ENCODE measurements at places on chromosomes 1 and 21.

DNA sequence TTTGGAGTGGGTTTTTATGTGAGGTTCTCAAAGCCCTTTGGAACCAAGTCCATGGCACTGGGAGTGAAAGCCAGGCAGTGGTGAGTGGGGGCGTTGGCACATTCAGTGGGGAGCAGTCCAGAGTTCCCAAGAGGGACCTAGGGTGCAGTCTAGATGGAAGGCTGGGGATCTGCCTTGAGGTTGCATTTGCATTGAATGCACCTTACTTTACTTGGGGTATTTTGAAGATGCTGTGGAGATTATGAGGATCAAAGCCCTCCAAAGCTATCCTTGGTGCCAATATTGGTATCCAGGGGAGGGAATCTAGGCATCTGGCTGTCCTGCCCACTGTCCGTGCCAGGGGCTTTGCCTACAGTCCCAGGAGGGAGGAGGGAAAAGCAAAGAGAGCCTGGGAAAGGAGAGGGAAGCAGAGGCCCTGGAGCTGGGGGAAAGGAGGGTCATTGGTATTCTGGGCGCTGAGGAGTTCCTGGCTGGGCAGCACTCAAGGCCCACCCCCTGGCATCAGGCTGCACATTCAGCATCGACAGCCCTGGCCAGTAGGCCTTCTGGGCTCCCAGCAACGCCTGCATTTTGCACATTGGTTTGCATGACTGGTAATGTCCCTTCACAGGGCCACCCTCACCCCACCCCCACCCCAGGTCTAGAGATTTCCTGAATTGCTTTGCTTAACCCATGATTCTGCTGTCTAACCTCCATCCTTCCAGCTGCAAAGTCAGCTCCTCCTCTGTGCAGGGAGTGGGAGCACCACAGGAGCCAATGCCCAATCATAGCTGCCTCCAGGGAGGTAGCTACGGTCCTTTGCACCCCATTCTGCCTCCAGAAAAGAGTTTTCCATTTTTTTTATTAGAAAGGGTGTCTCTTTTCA, 843 bp upstream of the BCAN start:
- no peak for DNase-seq

- DNase-seq, result peak; percentile 49
These were observed 529 bp downstream of the MPZL1 start for GRCh38 chr1:167722152-167722869.

DNA sequence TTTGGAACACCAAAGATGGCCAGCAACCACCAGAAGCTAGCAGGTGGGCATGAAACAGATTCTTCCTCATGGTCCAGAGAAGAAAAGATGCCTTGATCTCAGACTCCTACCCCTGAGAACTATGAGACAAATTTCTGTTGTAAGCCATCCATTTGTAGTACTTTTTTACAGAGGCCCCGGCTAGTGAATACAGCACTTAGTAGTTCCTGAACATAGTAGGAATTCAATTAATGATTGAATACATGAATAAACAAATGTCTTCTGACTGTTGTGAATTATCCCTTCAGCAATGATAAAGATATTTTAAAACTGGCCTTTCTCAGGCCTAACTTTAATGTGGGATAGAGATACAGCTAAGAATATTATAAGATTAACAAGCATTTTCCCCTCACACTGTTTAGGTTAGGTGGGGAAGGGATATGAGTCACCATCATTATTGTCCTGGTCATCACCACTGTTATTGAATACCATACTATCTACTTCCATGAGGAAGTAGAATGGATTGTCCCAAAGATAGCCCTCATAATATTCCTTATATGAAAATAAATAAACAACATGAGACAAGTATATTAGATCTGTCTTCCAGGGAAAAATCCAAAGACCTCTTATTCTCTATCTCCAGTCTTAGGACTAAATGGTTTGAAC, 51.4 kb downstream of the ADCY10 start:
- no peak for DNase-seq

GRCh38 chr1:89888480-89889322, 67.9 kb downstream of the LRRC8D start:
- no peak for DNase-seq

DNA sequence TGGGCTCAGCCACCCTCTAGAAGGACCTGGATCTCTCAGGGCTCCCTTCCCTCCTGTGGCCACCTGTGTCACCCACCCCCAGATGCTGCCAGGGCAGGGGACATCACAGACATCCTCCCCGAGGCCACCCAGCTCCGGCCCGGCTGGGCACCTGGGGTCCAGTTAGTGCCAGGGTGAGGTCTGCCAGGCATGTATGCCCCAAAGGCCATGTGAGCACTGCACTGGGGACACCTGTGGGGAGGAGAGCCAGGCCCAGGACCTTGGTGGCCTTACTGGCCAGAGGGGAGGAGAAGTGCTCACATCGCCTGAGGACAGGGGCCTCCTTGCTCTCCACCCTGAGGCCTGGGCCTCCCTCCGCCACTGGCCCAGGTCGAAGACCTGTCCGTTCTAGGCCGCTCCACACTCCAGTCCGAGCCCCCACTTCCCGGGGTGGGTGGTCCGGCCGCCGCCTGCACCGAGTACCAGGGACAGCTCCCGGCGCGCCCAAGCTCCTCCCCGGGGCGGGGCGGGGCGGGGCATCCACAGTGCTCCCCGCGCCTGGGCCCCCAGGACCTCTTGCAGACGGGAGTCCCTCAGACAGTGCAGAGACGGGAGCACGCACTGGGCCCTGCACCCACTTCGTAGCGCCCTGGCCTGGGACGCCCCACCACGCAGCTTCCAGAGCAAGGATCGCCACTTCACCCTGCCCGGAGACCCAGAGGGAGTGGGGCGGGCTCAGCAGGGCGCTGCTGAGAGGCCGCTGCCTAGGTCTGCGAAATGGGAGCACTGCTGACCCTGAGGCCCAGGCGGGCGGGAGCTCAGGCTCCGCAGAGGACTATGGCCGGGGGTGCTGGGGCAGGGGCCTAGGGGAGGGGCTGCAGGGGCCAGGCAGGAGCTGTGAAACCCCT, 34.3 kb upstream of the CCDC27 start:
- no peak for DNase-seq

DNA sequence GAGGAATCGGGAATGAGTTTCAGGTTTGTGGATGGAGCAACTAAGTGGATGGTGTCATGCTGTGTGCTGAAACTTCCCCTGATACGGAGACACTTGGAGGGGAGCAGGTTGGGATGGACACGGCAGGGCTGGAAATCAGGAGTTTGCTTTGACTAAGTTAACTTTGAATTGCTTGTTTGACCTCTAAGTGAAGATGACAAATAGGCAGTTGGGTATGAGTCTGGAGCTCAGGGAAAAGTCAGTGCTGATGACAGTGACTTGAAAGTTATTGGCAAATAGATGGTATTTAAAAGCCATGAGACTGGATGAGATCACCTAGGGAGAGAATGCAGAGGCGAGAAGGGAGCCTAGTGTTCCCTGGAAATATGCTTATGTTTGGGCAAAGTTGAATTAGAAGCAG, 12.8 kb upstream of the ZSCAN20 start:
- no peak for DNase-seq

DNA sequence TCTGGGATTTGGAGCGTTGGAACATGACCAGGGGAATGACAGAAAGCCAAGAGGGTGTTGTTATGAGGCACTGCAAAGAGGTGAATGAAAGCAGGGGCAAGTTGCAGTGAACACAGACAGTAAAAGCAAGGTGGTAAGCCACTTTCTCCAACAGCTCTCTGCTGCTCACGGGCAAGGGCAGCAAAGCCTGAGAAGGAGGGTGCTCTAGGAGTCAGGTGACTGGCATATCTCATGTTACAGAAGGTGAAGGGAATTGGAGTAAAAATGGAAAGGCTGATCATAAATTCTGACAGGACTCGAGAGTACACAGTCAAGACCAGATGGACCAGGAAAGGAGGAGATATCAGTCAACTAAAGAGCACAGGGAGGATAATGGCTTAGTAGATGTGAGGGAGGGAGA, 14.5 kb downstream of the VAV3 start:
- DNase-seq, result no peak

GRCh38 chr1:109890115-109890953, 20.3 kb upstream of the CSF1 start:
- no peak for DNase-seq

DNA sequence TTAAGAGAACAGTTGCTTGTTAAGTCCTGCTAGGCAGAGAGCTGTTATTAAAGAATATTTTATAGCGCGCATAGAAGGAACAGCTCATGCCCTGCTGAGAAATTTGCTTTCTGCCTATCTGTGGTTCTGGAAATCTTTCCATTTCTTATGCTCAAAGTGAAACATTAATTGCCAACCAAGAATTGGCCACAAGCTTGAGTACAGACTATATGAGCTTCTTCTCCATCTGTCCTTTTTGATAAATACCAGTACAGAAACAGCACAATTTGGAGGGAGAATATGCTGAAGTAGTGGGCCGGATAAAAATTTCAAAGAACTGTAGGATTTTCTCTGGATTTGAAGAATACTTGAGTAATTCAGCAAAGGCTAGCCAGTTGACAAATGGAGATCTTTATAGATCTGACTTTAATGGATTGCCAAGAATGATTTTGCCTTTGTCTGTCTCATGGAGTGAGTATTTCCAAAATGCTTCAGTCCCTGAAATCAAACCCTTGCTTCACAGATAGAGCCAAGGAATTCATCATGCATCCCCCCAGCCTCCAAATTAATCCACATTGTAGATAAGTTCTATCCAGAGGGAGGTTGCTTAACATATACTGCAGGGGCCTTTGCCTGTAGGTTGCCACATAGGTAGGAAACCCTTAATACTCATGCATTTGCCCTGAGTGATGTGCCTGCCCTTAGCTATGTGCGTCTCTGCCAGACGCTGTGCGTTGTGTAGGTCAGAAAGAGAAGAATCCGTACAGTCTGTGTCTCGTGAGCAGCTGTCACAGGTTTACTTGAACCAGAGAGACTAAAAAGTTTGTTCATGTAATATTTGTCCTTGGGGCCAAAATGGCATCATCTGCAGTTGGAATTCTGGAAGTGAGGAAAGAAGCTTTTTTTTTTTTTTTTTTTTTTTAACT, 44.2 kb downstream of the SMYD2 start:
- DNase-seq, result no peak

DNA sequence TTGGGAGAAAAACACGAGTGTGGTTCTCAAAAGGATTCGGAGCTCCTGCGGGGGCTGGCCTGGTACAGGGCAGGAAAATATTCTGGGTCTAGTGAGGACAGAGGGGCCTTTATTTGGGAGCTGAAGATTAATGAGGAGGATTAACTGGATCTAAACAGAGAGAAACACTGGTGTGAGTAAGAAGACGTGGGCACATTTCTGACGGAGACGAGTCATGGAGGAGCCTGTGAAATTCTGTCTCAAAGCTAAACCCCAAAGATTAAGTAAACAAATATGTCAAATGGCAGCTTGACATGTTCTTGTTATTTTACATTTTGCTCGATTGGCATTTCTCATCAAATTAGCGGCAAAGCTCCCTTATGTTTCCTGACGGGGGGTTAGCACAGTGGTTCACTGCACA, 12.8 kb downstream of the PROK1 start:
- DNase-seq, result no peak

DNA sequence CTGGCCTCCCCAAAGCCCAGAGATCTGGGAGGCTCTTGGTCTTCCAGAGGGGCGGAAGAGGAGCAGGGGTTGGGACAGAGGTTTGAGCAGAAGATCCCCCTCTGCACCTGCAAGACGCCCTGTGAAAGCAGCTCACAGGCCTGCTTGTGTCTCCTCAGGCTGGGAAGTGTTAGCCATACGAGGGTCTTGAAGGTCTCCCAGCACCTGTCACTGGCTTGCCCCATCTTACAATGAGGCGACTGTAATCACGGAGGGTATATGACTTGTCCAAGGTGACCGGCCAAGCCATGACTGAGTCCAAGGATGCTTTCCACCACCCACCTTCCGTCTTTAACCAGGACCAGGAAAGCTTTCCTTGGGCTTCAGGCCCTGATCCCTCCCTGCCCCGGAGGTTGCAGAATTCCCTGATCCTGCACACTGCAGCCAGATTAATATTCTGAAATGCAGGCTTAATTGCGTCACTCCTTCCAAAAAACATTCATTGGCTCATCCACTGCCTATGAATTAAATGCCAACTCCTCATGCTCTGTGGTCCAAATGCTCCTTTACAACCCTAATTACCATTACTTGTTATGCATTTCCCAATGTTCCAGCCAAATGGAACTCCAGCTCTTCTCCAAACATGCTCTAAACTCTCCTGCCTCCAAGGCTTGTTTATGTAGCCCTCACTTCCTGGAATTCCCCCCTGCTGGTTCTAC, 64.0 kb downstream of the DDX20 start:
- no peak for DNase-seq

GRCh38 chr1:154955039-154955717, 721 bp downstream of the PBXIP1 start:
- DNase-seq, result peak; percentile 71

GRCh38 chr1:59349101-59349500, 52.2 kb downstream of the FGGY start:
- DNase-seq, result no peak

DNA sequence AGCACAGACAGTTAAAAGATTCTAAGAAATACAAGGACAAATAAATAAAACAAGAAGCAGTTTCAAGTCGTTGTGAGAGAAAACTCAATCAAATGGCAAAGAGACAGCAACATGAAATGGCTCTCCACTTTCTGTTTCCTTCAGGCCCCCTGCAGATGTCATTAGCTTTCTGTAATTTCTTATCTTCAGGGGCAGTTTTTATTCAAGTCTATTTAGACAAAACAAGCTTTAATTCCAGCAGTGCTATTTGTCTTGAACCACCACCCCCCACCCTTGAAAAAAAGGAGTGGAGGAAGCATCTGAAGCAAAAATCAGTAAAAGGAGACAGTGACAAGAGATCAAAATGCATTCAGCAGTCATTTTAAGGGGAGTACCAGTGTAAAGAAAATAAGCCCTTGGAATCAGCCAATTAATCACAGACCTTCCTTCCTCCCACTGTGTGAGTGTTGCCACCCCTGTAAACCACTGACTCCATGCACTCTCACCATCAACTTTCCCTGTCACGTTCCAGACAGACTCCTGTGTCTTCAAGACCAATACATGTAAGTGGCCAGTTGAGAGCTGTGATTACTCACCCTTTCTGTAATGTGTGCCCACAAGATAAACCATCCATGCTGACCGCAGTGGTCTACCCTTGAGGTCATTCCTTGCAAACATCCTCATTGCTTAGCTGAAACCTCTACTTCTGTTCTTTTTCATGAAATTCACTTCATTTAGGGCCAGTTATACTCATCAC, 136.1 kb upstream of the HOOK1 start:
- no peak for DNase-seq

DNA sequence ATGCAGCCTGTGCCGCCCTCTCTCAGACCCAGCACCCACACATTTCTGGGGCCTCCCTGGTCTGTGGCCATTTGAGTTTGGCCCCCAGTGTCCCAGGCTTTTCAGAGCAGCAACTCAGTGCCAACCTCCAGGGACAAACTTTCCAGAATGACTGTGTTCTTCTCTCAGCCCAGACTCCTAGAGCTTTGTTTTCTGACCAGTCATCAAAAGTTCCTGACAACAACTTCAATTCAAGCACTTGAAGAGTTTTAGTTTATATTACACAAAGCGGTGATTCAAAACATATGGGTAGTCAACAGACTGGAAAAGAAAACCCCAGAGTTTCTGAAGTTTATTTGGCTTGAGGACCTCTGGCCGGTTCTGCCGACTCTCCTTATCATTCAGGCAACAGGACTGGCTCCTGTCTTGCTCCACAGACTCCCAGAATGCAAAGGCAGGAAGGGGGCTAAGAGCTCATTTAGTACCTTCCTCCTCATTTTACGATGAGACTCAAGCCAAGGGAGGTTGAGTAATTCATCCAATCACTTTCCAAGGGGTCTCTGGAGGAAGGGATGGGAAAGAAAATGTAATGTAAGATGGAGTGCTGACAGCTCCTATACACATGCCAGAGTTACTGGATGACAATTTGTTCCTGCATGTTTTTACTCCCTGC, 27.0 kb upstream of the TIAM1 start:
- DNase-seq, result no peak

GRCh38 chr21:14877581-14878228, 187.1 kb downstream of the NRIP1 start:
- DNase-seq, result no peak

GRCh38 chr1:8945568-8945967, at the start of gene CA6:
Gene CA6 (plus strand): TSS chr1:8945868. CDS start chr1:8945887, 19 bp downstream.
- DNase-seq, result peak; percentile 52
